Substantia nigra (tissue), 51 donors: ENCODE measurements at places on chromosomes 5 and 9.

DNA sequence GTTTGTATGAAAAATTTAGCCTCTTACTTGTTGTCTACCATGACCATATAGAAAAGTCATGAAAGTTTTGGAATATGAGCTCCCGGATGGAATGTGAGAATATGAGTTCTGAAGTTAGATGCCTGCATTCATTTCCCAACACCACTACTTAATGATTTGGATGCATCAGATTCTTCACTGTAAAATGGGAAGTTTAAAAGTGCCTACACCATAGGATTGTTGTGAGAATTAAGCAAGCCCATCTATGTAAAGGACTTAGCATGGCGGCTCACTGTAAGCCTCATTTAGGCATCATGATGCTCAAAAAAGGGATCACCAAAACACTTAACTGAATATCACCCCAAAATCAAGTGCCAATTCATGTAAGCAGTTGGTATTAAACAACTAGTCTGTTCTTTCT, 177.3 kb downstream of the RAB3C start:
- DNase-seq: no peak

GRCh38 chr5:74382123-74382855, 258.2 kb downstream of the ENC1 start:
- DNase-seq: no peak

DNA sequence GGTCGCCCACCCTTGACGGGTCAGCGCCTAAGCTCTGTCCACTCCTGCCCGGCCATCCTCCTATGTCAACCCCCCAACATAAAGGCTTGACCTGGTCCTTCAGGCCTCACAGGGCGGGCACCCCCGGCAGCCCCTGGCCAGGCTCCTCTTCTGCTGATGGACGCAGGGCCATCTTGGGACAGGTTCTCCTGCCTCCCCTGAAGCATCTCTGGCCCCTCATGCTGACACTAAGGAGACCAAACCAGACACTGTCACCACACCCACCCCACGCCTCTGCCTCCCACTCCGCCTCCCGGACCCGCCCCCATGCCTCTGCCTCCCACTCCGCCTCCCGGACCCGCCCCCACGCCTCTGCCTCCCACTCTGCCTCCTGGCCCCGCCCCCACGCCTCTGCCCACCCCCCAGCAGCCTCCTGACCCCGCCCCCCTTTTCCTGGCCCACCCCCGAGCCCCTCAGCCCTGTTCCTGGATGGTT, 6.8 kb downstream of the OBP2A start:
- DNase-seq: no peak

GRCh38 chr9:116395699-116396037, 242.1 kb downstream of the PAPPA start:
- no peak for DNase-seq

- no peak for DNase-seq
Observed at GRCh38 chr9:137445930-137446431, 4.8 kb upstream of the ENTPD8 start.

GRCh38 chr5:141668601-141669265, 13.3 kb downstream of the ARAP3 start:
- no peak for DNase-seq

DNA sequence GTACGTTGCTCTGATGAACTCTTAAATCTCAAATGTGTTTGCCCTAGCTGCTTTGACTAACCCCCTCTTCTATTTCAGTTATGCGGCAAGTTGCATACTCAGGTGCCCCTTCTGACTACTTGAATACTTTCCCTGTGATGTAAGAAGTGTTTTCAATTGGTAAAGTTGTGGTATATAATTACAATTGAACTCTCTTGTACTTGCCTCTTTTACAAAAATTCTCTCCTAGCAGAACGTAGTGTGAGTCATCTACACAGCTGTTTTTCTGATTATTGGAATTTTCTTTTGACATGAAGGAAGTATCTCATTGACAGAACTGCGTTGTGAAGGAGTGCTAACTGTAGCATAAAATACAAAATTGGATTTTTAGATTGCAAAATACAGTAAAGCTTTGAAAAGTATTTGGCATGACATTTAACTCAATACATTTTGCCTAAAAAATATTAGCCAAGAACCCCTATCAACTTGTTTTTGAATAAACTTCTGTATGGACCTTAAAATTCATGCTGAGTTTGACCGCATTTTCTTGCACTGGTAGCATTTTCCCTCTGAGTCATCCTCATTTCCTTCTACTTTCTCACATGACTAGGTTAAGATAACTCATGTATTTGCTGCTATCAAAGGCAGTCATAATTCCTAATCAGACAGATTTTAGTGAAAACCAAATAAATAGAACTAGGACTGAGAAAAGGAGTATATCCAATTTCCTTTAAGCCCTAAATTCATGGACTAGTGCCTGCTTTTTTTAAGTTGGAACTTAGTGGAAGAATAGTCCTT, 6.3 kb downstream of the CRHBP start:
- DNase-seq: no peak
